ENCODE measurements at places on chromosomes 6 and 20. TPM values are rescaled to one million over a fixed set of nuclear protein-coding genes. Genes with fewer than 3 reads are reported as not detected.

DNA sequence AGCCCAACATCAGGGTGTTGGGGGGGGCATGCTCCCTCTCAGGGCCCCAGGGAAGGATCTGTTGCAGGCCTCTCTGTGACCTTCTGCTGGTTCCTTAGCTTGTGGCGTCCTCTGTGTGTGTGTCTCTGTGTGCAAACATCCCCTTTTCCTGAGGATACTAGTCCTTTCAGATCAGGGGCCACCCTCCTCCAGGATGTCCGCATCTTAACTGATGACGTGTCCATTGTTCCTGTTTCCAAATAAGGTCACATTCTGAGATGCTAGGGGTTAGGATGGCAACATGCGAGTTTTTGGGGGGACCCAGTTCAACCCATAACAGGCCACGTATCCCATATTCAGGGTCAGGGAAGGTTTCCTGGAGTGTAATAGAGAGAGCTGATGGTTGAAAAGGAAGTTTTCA, 40.9 kb downstream of the GMPR start:
- no peak for DNase-seq

GRCh38 chr6:4883298-4883697, 107.1 kb downstream of the CDYL start:
- no peak for DNase-seq

DNA sequence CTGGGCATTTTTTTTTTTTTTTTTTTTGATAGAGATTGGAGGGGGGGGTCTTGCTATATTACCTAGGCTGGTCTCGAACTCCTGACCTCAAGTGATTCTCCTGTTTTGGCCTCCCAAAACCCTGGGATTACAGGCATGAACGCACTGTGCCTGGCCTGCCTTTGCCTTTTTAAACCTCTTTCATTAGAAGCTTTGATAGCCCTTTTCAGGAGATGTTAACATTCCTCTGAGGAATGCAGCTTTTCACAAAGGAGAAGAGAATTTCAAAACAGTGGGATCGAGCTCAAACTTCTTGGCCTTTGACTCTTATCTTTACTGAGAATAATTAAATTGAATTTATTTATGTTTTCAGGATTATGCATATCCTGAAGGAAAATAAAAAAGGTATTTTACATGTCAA, 31.3 kb downstream of the SLC26A8 start:
- no peak for DNase-seq

DNA sequence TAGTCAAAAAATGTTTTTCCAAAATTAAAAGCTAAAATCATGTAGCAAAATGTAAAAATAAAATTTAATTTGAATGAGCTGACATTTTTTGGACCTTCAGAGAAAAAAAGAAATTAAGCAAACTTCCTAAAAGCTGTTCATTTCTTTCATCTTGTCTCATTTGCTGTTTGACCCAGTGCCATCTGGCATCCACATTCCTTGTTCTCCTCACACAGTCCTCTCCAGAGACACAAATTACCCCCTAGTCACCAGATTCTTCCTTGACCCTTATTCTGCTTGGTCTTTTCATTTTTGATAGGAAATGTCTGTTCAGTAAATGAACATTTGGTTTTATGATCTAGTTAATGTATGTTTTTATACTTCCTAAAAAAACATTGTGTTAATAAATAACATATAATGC, 55.2 kb downstream of the HDDC2 start:
- DNase-seq, result no peak

The CNKSR3 gene
- total RNA-seq, result 2.3 TPM

The FAM162B gene
- 1.8 TPM for total RNA-seq
